CD4-positive, alpha-beta T cell (primary cell): ENCODE measurements at places on chromosomes 3 and 15. TPM values are rescaled to one million over a fixed set of nuclear protein-coding genes. Genes with fewer than 3 reads are reported as not detected.

GRCh38 chr3:127044996-127045395 lies 62.1 kb downstream of the PLXNA1 start:
- no peak for DNase-seq

The CAMK1 gene
- total RNA-seq = 1.1 TPM

DNA sequence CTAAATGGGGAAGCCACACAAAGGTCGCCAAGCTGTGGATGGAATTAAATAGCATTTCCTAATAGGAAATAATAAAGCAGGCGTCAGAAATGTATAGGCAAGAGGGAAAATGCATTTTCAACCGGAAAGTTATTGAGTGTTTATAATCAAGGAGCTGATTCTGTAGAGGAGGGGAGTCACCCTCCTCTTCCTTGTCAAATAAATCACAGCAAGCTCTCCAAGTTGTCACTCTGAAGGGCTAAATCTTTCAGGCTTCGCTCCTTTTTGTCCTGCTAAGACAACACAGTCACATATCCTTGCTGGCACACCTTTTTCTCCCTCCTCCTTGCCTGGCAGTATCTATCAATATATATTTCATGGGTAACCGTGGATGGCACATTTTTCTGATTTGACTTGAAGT lies 338.4 kb downstream of the SATB1 start:
- no peak for DNase-seq

DNA sequence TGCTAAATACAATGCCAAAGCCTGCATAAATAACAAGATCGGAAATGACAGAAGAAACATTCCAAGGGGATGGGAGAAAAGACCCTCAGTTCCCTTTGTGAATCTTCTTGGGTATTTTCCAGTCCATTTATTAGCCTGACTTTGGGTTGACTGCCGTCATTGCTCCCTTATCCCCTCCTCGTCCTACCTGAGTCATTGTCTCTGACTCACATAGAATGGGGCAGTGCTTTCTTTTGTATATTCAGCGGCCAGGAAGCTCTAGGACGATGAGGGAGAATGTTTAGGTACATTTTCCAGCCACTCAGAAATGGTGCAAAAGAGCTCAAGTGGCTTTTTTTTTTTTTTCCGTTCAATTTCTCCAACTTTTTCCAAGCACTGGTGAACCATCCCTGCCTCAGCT lies 71.6 kb downstream of the KAT2B start:
- no peak for DNase-seq
